ENCODE measurements at places on chromosomes 4 and X.

- no peak for DNase-seq
Observed at GRCh38 chr4:25442863-25443307, 65.8 kb downstream of the ANAPC4 start.

DNA sequence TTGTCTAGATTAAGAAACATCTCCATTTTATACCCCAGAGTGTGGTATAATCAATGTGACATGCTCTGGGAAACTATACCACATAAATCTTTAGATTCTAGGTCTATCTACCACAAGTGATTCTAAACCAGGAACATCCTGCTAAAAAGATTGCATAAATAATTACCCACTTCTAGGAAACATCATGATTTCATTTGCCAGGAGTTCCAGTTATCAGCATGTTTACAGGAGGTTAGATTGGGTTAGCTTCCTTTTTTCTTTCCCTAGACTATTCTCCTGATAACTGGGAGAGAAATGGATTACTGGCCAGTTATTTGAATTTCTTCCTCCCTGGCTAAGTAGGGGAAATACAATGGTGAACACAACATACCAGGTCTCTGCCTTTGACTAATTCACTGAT lies 230.3 kb upstream of the BOD1L1 start:
- no peak for DNase-seq

DNA sequence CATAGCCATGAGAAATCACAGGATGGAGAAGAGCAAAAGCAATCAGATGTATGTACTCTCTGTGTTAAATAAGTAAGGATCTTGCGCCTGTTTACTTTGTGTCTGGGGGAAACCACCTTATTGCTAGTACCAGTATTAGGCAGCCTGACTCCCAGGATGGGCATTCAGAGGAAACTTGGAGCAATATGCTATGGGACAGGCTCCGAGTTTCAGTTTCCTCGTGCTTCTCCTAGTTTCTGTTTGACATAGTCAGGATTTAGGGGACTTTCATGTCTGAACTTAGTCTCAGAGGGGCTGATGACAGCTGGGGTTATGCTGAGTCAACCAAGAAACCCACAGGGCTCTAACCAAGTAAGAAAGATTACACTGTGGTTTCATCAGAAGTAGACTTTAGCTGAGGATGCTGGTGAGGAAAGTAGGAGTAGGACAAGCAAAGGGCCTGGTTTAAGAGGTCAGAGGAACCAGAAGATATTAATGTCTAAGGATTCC lies 13.5 kb downstream of the NSUN7 start:
- peak; percentile 37 for DNase-seq

GRCh38 chr4:94931626-94932025 lies 173.9 kb downstream of the BMPR1B start:
- no peak for DNase-seq

GRCh38 chr4:80438016-80438415 lies 102.5 kb downstream of the CFAP299 start:
- no peak for DNase-seq

Data from NAMALWA (cell line).